ENCODE measurements at places on chromosomes 3 and 15. TPM values are rescaled to one million over a fixed set of nuclear protein-coding genes. Genes with fewer than 3 reads are reported as not detected.

Gene HGD
- 0.14 TPM for total RNA-seq

- DNase-seq: no peak
These were observed 1.9 kb downstream of the SYN2 start for GRCh38 chr3:12005951-12006625.

GRCh38 chr3:149473357-149474249 is 894 bp upstream of the TM4SF4 start:
- DNase-seq: peak; percentile 33

Gene ELL3
- total RNA-seq: 11.2 TPM

DNA sequence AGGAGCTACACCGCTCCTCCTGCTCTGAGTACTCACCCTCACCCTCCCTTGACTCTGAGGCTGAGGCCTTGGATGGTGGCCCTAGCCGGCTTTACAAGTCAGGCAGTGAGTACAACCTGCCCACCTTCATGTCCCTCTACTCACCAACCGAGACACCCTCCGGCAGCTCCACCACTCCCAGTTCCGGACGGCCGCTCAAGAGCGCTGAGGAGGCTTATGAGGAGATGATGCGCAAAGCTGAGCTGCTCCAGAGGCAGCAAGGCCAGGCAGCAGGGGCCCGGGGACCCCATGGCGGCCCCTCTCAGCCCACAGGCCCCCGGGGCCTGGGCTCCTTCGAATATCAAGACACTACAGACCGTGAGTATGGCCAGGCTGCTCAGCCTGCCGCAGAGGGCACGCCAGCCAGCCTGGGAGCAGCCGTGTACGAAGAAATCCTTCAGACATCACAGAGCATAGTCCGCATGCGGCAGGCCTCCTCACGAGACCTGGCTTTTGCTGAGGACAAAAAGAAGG is 21.2 kb upstream of the APEH start:
- no peak for DNase-seq

DNA sequence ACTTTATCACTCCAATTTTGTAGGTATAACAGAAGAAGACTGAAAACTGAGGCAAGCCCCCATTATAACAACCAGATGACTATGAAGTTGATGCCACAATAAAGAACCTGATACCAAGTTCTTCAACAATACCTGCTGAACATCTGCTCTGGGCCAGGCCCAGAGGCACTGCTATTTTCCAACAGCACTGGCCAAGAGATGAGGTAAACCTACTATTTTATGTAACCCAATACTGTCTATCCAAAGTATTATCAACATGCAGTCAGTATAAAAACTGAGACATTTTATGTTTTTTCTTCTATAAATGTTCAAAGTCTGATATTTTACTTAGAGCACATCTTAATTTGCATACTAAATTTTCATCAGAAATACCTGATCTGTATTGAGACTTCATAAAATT is 6.1 kb downstream of the SPG11 start:
- no peak for DNase-seq

Gene C3orf85
- total RNA-seq: not detected

- DNase-seq: no peak
These were observed 339.2 kb upstream of the DCBLD2 start for GRCh38 chr3:99240700-99241099.

All from thoracic aorta (tissue), 2 donors.